ENCODE measurements at places on chromosomes 2 and 18. TPM values are rescaled to one million over a fixed set of nuclear protein-coding genes. Genes with fewer than 3 reads are reported as not detected.

LHCGR gene
- not detected for total RNA-seq

EVX2 gene
- not detected for total RNA-seq

DUSP2 gene
- 4.9 TPM for total RNA-seq

ALPG gene
- not detected for total RNA-seq

NEDD4L gene
- 28.8 TPM for total RNA-seq

ABHD3 gene
- 7.1 TPM for total RNA-seq

TMEM178A gene
- total RNA-seq, result not detected

ZNF638 gene
- 48.4 TPM for total RNA-seq

SCYGR2 gene
- total RNA-seq, result not detected

FAM237A gene
- not detected for total RNA-seq

RGPD4 gene
- not detected for total RNA-seq

TGFBRAP1 gene
- 15.7 TPM for total RNA-seq

KCNIP3 gene
- total RNA-seq, result 14.1 TPM

MEX3C gene
- 18.2 TPM for total RNA-seq

ARHGAP15 gene
- not detected for total RNA-seq

INPP5D gene
- not detected for total RNA-seq

COL3A1 gene
- total RNA-seq, result 106 TPM

ACMSD gene
- total RNA-seq, result not detected

ACTR2 gene
- 26.9 TPM for total RNA-seq

SKOR2 gene
- total RNA-seq, result not detected

LPIN2 gene
- 29.3 TPM for total RNA-seq

ADRA2B gene
- 0.03 TPM for total RNA-seq

TNFRSF11A gene
- total RNA-seq, result 7.0 TPM

RMND5A gene
- 46.6 TPM for total RNA-seq

CYP26B1 gene
- total RNA-seq, result 5.4 TPM

KCNE4 gene
- total RNA-seq, result 0.30 TPM

IER3IP1 gene
- total RNA-seq, result 18.9 TPM

MPP4 gene
- total RNA-seq, result 5.5 TPM

TWIST2 gene
- 66.9 TPM for total RNA-seq

CDH2 gene
- 34.1 TPM for total RNA-seq

MAP3K19 gene
- total RNA-seq, result not detected

LIMS3 gene
- total RNA-seq, result 0.26 TPM

LIMS4 gene
- 0.26 TPM for total RNA-seq

GREB1L gene
- 0.07 TPM for total RNA-seq

SESTD1 gene
- total RNA-seq, result 5.6 TPM

SEMA4C gene
- 12.6 TPM for total RNA-seq

ATG9A gene
- 74.5 TPM for total RNA-seq

TNFAIP6 gene
- 0.84 TPM for total RNA-seq

C2orf80 gene
- not detected for total RNA-seq

MREG gene
- 4.7 TPM for total RNA-seq

UPP2 gene
- not detected for total RNA-seq

HDAC4 gene
- 27.3 TPM for total RNA-seq

DTNA gene
- total RNA-seq, result 0.22 TPM

FOXI3 gene
- total RNA-seq, result not detected

FAM136A gene
- 32.9 TPM for total RNA-seq

C18orf54 gene
- total RNA-seq, result 1.7 TPM

POTEC gene
- not detected for total RNA-seq

IL36B gene
- not detected for total RNA-seq

TMEM198 gene
- total RNA-seq, result 5.9 TPM

ASB18 gene
- not detected for total RNA-seq

LINC00305 gene
- not detected for total RNA-seq

MROH2A gene
- not detected for total RNA-seq

MAL gene
- total RNA-seq, result not detected

POTEI gene
- 0.13 TPM for total RNA-seq

LCT gene
- not detected for total RNA-seq

DCDC2C gene
- total RNA-seq, result not detected

TMEM163 gene
- not detected for total RNA-seq
